ENCODE measurements at places on chromosomes 2 and 18.

DNA sequence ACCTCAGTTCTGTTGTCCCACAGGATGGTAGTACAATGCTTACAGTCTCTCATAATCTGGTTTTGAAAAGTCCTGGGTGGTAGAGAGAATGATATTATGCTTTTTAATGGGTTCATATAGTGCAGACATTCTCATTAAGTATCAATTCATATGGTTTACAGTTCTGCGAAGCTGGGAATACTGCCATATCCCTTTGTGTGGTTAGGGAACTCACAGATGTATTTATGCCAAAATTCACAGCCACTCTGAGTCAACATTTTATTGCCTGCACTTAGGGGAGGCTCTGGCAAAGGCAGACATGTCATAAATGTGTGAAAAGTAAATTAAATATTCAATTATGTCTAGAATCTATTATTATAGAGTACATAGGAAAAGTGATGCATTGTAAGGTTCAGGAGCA is 808.2 kb downstream of the SUCLG1 start:
- DNase-seq, result no peak

- DNase-seq, result no peak
These were observed 37.6 kb upstream of the ONECUT2 start for GRCh38 chr18:57397440-57398132.

GRCh38 chr18:24075767-24076597 is 61.4 kb downstream of the TTC39C start:
- DNase-seq, result peak; percentile 41

DNA sequence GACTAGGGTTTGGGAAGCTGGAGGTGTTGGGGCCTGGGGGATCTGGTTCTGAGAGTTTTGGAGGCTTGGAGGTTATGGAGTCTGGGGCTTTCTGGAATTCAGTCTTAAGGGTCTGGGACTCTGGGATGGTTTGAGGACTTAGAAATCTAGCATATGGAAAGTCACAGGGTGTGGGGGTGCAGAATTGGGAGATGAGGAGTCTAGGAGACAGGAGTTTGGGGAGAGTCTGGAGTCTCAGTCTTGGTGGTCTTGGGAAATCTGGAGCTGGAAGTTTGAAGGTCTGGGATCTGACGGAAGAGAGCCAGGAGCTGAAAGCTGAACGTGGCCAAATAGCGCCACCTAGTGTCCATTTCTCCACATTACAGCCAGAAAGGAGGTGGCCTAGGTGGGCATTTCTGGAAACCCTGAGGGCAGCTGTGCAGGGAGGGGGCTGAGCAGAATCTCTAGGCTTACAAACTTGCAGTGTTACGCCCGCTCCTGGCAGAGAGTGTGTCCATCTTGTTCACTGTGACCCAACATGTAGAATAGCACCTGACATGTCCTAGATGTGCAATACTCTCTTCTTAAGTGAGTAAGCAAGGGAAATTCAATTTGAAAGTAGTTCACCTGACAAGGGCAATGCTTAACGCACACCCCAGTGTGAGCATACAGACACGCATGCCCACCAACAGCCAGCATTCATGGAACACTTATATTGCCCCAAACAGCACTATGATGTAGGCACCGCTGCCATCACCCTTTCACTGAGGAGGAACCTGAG is 204.8 kb downstream of the TFCP2L1 start:
- peak; percentile 11 for DNase-seq

GRCh38 chr2:218262631-218263586 is 2.1 kb downstream of the GPBAR1 start:
- no peak for DNase-seq

DNA sequence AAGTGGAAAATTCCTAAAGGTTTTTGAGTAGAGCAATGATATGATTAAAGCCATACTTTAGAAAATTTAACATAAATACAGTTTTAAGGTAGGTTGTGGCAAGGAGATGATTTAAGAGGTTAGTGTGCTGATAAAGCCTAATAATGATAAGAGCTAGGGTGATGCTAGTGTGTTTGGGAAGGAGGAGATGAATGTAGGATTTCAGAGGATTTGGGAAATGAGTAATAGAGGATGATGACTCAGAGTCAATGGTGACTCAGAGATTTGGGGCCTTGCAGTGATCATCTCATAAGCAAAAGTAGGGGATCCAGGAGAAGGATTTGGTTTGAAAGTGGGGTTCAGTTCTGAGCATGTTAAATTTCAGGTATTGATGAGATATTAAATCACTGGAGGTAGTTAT is 23.3 kb downstream of the STAMBP start:
- DNase-seq, result no peak

DNA sequence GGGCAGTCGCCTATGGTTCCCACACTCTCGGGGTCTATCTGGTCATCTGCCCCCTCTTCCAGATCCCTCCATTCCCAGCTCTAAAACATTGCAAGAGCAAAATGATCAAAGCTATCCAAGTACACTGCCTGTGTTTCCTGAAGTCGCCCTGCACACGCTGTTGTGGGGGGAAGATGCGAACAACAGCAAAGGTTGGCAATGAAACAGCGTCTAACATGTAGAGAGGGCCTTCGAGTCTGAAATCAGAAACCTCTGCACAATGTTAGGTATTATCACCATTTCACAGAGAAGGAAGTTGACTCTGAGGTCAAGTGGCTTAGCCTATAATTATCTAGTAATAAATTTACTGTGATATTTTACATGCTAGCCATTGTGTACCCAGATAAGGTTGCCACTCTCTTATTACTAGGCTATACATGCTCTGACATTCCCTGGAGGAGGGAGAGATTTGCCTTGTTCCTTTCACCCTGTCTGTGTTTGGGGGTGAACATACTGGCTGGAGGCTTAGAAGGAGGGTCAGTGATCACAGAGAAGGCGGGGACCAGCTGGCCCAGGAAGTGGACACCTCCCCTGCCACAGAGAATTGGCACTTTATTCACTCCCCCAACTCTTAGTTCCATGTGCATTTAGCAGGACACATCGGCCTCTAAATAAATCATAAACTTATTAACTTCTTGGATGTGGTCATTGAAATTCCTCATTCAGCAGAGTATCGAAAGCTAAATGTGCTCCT is 36.8 kb downstream of the KCTD1 start:
- no peak for DNase-seq

DNA sequence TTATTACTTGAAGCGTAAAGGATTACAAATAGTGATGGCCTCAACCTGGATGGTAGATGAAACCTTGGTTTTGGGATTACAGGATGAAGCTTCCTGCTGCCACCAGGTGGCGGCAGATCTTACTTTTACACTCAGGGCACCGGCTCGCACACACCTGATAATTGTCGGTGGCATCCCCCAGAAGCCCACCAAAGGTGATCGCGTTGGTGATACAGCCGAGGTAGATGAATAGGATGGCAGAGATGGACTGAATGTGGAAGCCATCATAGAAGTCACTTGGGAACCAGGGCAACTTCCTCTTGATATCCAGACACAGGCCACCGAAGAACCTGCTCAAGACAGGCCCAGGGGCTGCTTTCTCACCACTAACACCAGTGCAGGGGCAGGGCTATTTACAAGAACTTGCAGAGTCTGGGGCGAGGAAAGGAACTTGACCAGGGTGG is 51.8 kb downstream of the MTHFD2 start:
- no peak for DNase-seq

- no peak for DNase-seq
These were observed 65.4 kb upstream of the DNAJC10 start for GRCh38 chr2:182650704-182651103.

- no peak for DNase-seq
These were observed 7.9 kb downstream of the INPP4A start for GRCh38 chr2:98452396-98453027.

DNA sequence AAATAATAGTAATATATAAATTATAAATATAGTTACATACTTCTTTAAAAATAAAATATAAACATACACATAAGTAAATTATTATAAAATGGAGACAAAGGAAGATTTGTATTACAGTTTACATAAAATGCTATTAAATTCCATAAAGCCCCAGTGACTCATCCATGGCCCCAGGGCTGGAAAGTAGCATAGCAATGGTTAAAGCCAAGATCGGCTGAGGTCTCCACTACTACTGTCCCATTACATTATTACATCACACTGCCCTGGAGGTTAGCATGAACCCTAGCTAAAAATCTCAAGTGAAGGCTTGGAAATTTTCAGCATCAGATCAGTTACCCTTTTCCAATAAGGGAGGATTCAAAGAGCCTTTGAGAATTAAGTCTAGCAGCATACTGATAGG is 936.2 kb downstream of the DSC3 start:
- no peak for DNase-seq

DNA sequence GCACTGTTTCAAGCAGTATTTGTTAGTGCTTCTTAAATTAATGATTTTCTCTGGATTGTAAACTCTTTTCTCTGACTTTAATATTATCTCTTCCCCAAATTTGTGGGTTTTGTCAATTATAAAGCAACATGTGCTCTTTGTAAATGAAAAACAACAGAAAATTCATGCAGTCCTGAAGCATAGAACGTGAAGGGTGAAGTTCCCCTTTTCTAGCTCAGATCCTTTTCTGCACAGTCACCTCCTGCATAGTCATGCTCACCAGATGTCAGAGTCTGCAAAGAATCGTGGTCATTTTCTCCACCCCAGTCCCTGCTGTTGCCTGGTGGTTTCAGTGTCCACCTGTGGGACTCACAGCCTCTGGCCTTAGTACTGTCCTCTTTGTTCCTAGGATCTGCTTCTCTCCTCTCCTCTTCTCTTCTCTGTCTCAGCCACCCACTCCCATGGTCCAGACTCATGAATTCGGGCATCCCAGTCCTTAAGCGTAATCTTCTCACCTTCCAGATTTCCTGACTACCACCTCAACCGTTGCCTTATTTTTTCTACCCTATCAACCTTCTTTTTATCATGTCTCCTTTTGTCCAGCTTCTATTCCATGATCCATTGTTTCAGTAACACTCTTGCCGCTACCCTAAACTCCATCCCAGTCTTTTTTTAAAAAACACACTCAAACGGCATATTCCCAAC is 229.1 kb downstream of the RTP5 start:
- no peak for DNase-seq

Data from occipital lobe (tissue), 3 donors.